ENCODE measurements at places on chromosomes 16 and 17.

DNA sequence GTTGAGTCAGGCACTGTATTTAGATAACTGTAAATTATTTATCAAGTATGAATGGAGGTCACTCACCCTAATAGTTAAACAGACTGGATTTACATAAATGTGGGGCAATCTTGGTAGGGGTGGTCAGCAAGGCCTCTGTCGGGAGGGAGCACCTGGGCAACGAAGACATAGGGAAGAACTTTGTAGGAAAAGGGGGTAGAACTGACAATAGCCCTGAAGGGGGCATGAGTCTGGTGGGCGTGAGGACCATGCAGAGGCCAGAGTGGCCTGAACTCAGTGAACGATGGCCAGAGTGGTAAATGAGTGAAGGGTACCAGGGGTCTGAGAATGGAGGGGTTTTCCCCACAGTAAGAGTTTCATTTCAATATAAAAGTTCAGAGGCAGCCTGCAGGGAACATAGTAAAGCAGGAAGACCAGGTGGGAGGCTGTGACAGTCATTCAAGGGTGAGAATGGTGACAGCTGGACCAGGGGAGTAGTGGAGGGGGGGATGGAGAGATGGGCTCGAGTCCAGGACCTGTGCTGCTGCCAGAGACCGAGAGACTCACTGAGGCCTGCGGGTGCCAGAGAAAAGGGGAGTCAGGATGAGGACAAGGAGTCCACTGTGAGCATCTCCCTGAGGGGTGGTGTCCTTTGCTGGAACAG lies 2.9 kb downstream of the C17orf67 start:
- DNase-seq = no peak

GRCh38 chr17:40510328-40510648 lies 8.9 kb upstream of the TNS4 start:
- no peak for DNase-seq

- DNase-seq = no peak
Observed at GRCh38 chr16:69939821-69940585, 11.1 kb upstream of the CLEC18A start.

- no peak for DNase-seq
Observed at GRCh38 chr17:49365667-49366066, 3.6 kb upstream of the ZNF652 start.

DNA sequence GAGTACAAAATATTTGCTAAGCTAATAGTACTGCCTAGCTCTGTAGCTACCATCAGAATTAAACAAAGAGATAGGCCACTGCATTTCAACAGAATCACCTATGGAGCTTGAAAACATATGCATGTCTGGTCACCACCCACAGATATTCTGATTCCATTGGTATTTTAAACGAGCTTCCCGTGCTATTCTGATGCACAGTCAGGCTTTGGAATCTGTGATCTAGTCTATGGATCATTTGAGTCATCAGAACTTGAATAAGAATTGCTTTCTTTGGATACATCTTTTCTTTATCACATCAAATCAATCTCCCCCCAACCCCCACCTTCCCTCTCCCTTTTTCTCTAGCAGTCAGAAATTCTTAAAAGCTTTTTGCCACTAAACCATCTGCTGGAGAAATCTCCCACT lies 124.7 kb downstream of the NPIPB5 start:
- DNase-seq = no peak

DNA sequence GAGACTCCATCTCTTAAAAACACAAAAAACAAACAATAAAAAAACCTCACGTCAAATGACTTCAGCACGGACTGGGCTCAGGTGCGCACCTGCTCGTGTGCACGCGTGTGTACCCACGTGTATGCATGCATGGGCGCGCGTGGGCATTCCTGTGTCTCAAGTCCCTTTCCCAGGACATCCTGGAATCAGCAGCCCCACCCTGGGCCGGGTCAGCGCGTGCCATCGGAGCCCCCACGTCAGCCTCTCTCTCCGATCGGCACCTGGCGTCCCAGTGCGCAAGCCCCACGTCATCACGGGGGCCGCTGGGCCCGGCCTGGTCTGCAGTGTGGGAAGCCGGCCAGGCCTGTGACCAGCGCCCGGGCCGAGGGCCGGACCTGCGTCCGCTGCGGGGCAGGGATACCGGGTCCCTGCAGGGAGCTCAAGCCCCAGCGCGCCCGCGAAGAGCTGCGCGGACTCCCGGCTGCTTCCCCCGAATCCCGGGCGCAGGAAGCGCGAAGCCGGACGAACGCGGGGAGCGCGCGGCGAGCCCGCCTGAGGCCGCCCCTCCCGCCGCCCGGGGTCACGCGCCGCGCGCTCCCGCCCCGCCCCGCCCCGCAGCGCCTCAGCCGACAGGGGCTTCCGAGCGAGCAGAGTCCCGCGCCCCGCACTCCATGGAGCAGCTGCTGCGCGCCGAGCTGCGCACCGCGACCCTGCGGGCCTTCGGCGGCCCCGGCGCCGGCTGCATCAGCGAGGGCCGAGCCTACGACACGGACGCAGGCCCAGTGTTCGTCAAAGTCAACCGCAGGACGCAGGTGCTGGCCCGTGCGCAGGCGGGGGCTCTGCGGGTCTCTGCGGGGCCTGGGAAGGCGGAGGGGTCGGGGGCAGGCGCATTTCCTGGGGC lies at the start of gene FN3K:
Gene FN3K, plus strand, starts transcription at position 629 of the 880 bp plus-strand sequence. Its CDS starts 22 bp downstream, at position 651.
- no peak for DNase-seq

- DNase-seq = no peak
Observed at GRCh38 chr16:73483934-73484711, 436.2 kb upstream of the ZFHX3 start.

- DNase-seq = no peak
Observed at GRCh38 chr16:85472514-85472913, 140.6 kb upstream of the GSE1 start.

- no peak for DNase-seq
Observed at GRCh38 chr16:11394593-11394960, 49.3 kb downstream of the RMI2 start.

- DNase-seq = no peak
Observed at GRCh38 chr17:75646638-75646992, 13.4 kb downstream of the SMIM5 start.

DNA sequence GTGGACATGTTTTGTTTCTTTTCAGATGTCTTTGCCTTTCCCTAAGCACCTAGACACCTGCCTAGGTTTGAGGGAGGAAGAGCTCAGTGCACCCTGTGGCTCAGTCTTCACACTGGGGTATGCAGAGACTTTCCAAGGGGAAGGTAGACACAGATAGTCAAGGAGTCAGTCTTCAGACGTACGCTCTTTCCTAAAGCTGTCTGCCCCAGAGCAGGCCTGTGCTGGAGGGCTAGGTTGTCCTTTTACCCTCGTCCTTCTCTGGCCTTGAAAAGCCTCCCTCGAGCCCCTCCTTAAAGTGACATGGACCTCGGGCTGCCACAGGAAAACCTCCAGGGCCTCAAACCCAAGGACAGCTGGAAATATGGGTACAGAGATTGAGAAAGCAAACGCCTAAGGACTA lies 103.7 kb downstream of the AATF start:
- no peak for DNase-seq

DNA sequence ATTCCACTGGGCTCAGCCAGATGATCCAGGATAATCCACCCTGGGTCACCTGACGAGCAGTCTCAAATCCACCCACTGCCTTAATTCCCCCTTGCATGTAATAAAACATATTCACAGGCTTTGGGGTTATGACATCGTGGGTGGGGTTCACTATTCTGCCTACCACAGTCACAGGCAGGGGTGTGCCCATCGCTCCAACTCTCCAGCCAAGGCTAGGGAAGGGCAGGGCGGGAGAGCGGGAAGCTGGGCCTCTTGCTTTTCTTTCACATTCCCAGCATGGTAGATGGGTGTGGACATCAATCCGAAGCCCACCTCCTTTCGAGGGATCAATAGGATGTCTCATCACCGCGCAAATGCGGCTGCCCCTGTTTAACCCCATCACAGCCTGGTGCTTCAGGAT lies 12.7 kb upstream of the CD300LD start:
- no peak for DNase-seq

DNA sequence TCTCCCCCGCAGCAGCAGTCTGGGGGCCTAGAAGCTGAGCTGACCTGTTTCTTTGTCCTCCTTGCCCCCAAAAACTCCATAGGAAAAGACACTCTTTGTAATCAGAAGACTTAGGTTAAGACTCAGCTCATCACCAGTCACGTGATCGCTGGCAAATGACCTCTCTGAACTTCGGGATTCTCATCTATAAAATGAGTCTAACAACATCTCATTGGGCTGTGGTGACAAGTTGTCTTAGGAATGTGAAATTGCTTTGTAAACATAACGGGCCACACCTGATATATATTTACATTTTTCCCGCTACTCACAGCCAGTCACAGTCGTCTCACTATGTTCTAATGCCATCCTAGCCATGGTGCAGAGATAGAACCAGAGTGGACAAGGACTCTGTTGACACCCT lies 86.0 kb upstream of the LHX1 start:
- DNase-seq = no peak

- no peak for DNase-seq
Observed at GRCh38 chr16:535446-536405, 8.2 kb downstream of the CAPN15 start.

DNA sequence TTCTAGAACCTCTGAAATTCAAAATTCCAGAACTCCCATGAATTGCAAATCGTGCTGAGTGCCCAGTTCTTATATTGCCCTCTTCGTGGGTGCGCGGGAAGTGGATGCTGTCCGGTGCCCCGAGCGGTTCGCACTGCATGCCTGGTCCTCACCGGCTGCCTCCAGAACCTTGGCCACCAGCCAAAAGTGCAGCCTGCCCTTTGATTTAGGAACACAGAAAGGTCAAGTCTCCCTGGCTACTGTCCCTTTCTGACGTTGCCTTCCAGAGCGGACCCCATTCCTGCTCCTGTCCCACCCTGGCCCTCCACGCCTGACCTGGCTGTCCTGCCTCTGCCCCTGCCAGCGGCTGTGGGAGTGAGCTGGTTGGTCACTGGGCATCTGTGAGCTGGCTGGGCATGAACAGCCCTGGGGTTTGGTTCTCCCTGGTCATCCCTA lies 9.7 kb downstream of the NEUROD2 start:
- DNase-seq = no peak

DNA sequence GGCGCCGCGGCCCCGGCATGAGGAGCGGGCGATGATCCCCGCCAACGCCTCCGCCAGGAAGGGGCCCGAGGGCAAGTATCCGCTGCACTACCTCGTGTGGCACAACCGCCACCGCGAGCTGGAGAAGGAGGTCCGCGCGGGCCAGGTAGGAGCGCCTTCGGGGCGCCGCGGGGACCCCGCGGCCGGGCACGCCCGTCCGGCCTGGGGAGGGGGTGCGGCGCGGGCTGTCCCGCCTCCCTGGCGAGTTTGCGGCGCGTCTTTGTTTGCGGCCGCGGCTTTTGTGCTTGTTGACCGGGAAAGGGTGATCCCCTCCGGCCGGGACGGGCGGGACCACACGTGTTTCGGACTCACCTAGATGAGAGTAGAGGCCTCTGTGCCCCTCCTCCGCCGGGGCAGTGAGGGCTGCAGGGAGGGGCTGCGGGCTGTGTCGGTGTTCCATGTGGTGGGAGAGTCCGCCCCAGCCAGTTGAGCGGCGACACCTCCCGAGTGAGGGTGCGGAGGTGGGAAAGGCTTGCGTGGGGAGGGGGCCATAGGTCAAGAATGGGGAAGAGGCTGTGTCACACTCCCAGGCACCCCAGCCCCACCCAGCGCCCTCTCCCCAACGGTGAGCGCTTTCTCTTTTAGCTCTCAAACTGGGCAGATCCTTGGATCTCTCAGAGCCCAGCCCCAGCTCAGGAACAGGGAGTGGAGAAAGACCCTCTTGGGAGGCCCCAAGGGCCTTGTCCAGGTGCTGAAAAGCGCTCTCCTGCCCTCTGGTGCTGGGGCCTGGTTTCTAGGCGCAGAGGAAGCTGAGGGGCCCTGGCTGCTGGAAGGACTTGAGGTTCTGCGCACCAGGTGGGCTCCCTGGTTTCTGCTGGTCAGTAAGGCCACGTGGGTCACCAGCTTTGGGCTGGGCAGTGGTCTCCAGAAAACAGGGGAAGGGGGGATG lies 923 bp downstream of the ANKRD13B start:
- no peak for DNase-seq

DNA sequence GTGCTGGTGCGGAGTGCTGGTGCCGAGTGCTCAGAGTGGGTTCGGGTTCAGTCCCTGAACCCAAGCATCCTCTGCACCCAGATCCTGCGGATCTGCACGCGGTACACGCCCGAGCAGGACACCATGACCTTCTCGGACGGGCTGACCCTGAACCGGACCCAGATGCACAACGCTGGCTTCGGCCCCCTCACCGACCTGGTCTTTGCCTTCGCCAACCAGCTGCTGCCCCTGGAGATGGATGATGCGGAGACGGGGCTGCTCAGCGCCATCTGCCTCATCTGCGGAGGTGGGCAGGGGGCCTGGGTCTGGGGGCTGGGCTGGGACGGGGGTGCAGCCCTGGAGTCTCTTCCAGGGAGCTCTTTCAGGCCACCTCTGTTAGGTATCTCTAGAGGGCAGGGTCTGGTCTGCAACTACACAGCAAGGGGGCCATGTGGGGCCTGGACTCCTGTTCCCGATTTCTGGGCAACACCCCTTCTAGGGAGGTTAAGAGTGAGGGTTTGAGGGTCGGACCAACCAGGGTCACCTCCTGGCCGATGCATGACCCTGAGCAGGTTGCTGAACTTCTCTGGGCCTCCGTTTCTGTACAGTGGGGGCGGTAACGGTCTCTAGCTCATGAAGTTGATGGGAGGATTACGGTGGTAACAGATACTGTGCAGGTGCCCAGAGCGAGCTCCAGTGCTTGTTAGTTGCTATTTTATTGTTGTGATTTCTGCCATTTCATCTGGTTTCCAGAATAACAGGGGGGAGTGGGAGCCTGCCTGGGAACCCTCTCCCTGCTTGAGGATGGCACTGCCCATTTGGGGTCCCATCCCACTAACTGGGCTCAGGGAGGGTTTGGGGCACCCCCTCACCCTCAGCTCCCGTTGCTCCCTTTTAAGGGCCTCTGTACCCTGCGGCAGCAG lies 10.1 kb downstream of the GJD3 start:
- DNase-seq = no peak

- no peak for DNase-seq
Observed at GRCh38 chr17:62075308-62075815, 10.3 kb upstream of the MED13 start.

DNA sequence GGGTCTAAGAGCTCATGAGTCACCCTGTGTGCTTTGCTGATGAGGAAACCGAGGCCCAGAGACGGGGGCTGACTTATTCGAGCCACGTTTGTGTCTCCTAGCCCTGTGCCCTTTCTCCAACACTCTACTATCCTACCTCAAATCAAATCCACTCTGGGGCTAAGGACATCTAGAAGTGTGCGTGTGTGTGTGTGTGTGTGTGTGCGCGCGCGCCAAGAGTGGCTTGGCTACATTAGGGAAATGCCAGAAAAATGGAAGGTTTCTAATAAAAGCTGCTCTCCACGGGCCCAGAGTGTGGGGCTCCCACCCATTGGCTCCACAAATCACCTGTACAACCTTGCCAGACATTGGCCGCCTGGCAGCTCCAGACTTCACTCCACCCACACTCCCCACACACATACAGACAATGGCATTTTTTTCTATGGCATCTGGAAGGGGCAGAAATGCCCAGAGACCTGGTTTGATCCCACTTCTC lies 30.3 kb upstream of the PHOSPHO1 start:
- no peak for DNase-seq

- peak; percentile 44 for DNase-seq
Observed at GRCh38 chr16:84952335-84953189, 58.8 kb downstream of the ZDHHC7 start.

All from activated CD4-positive, alpha-beta T cell treated with anti-CD3 and anti-CD28 coated beads, Interleukin-2, amount 50 U/mL, for 24 hours (primary cell).